GM19239 (cell line): ENCODE measurements at places on chromosomes 1 and 21.

DNA sequence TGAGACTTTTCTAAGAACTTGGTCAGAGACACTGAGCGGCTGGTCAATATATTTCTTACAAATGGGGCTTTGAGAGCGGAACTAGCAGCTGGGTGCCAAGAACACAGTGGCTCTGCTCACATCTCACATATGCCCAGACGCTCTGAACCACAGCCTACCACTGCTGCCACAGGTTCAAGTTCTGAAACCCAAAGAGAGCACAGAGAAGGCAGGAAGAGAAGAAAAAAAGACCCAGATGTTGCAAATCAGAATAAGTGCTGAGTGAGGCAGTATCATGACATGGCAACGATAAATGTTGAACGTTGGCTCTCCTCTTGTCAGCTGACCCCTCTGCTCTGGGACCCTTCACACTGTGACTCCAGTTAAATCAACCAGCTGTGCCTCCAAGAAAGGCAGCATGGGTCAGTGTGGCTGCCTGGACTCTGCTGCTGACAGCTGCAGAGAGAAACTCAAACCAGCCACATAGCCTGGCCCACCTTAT is 26.4 kb downstream of the HIVEP3 start:
- no peak for DNase-seq

- DNase-seq, result no peak
Observed at GRCh38 chr1:23885222-23885621, 17.1 kb upstream of the FUCA1 start.

GRCh38 chr1:59139396-59139795 is 157.5 kb upstream of the FGGY start:
- no peak for DNase-seq

DNA sequence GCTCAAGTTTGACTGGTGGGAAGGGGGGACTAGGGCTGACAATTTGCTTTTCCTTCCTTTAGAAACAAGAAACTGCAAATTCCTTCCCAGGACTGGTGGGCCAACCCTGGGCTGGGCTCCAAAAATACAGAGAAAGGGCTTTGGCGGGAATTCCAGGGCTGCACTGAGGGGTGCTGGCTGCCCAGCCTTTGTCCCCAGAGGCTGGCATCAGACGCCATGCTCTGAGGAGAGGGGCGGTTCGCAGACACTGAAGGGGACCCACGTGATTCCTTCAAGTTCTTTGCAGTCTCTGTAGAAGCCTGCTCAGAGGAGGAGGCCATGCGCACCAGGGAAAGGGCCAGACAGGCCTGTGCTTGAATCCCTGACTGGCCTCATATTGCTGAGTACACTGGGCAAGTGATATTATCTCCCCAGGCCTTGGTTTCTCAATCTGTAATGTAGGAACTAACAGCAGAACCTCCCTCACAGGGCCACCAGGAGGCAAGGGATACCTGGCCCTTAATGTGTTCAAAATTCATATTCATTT is 119.5 kb downstream of the EPHB2 start:
- no peak for DNase-seq

DNA sequence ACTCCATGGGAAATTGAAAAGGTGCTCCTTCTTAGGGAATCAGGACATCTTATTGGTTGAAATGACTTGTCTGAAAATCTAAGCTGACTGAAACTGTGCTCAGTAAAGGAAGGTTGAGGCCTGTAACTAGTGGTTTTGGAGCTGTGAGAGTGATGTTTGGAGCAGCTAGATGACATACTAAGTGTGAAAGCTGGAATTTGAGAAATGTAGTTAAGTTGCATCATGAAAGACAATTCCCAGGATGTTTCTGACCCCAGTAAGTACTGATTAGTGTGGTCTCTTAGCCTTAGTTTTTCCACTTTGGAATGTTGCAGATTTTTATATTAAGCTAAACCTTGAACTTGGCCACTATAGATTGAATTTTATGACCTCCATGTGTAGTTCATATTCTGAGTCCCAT is 154.9 kb downstream of the PAPPA2 start:
- DNase-seq, result no peak

- DNase-seq, result no peak
Observed at GRCh38 chr21:16587141-16587581, 857.4 kb downstream of the USP25 start.

DNA sequence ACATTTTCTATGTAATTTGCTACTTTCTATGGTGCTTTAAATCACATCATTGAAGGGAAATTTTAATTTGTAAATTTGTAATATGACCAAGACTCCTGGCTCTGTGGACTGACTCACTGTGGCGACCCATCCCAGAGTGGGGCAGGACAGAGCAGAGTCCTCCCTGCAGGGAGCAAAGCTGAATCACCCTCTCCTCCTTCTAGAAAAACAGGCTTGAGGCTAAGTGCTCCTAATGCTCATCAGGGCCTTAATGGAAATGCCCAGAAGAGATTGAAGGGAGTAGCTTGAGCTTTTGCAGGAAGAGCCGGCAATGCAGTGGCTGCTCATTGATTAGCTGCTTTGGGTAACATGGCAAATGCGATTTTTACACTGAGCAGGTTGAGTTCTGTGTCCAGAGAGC is 16.8 kb downstream of the S100A10 start:
- no peak for DNase-seq

DNA sequence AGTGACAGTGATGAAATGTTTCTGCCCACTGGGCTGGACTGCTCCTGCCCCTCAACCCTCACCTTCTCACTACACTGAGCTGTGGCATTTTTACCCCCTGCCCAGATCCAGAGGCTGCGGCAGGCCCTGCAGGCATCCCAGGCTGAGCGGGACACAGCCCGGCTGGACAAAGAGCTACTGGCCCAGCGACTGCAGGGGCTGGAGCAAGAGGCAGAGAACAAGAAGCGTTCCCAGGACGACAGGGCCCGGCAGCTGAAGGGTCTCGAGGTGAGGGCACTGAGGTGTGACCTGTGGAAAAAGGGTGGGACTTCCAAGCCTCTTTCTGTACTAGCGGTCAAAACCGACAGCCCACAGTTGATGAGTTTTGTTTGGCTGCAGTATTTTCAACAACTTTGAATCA is 6.2 kb upstream of the TUFT1 start:
- DNase-seq, result no peak

GRCh38 chr1:247528812-247529474 is 7.3 kb downstream of the OR2C3 start:
- DNase-seq, result no peak
